ENCODE measurements at places on chromosomes 2 and 18. TPM values are rescaled to one million over a fixed set of nuclear protein-coding genes. Genes with fewer than 3 reads are reported as not detected.

DNA sequence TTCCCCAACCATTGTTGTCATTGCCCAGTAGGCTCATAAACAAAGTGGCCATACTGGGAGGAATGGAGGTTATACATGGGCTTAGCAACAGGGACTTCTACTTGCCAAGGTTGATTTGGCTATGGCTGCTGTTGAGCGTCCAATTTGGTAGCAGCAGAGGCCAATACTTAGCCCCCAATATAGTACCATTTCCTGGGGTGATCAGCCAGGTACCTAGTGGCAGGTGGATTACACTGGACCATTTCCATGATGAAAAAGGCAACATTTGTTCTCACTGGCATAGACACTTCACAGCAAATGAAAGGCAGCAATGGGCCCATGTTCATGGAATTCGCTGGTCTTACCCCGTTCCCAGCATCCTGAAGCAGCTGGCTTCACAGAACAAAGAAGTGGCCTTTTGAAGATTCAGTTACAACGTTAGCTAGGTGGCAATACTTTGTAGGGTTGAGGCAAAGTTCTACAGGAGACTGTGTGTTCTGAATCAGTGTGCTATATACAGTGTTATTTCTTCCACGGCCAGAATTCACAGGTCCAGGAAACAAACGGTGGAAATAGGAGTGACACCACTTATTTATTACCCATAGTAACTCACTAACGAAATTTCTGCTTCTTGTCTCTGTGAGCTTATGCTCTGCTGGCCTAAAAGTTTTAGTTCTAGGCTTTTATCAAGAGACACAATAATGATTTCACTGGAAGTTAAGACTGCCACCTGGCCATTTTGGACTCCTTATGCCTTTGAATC lies 37.5 kb downstream of the FBXO11 start:
- peaks cover 27% of the 10 kb centered on the region for H3K4me1 ChIP-seq
- H3K36me3 ChIP-seq = peaks cover 11% of the 10 kb centered on the region
- DNase-seq = no peak

DNA sequence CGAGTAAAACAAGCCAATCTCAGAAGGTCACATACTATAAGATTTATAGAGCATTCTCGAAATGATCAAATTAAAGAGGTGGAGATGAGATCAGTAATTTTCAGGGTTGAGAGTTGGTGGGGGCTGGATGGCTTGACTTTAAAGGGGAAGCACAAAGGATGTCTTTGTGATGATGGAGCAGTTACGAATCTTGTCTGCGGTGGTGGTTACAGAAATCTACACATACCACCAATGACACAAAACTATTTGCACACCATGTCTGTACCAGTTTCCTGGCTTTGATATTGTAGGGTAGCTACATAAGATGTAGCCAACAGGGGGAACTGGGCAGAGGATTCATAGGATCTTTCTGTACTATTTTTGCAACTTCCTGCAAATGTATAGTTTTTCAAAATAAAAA lies 190.6 kb upstream of the SMIM21 start:
- no peak overlapping the region for H3K27ac ChIP-seq
- no peak overlapping the region for H3K4me3 ChIP-seq
- DNase-seq = no peak
- peaks cover 5% of the 10 kb centered on the region for H3K36me3 ChIP-seq

DNA sequence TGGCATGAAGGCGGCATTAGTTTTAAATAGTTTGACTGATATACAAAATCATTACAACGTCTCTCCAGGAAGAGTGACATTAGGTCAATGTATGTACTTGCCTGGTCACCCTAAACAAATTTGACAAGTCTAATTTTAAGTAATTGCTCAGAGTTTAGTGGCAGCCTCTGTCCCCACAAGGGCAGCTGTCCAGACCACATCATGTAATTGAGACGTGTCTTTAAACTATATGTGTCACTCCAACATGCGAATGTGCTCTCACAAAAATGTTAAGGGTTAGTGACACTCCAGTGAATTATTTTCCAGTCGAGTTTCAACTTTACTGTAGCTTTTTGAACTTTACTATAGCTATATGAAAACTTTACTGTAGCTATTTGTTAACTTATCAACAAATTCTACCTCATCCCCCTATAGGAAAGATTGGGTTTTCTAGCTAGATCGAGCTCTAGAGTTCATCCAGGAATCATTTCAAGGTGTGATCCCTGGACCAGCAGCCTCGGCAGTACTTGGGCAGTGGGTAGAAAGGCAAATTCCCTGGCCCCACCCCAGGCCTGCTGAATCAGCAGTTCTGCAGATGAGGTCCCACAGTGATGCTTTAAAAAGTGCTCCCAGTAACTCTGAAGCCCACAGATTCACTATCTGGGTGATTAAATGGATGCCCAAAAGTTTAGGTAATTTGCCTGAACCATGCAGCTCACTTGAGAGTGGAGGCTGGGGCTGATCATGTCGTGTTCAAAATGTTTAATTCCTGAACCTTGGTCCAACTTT lies 66.4 kb upstream of the POU3F3 start:
- H3K4me3 ChIP-seq = no peak overlapping the region
- peaks cover 10% of the 10 kb centered on the region for H3K4me1 ChIP-seq
- H3K27ac ChIP-seq = no peak overlapping the region
- DNase-seq = no peak

GRCh38 chr18:74081966-74082741 lies 65.5 kb downstream of the FBXO15 start:
- peak; percentile 68 for DNase-seq
- no peak overlapping the region for H3K4me3 ChIP-seq
- H3K4me1 ChIP-seq = peaks cover 2% of the 10 kb centered on the region
- no peaks in the 10 kb centered on the region for H3K36me3 ChIP-seq
- H3K27me3 ChIP-seq = peaks cover 2% of the 10 kb centered on the region
- no peak overlapping the region for H3K27ac ChIP-seq

- no peak overlapping the region for H3K27ac ChIP-seq
- H3K4me1 ChIP-seq = peaks cover 7% of the 10 kb centered on the region
- peaks cover 10% of the 10 kb centered on the region for H3K36me3 ChIP-seq
- no peak overlapping the region for H3K4me3 ChIP-seq
Observed at GRCh38 chr2:24164416-24164973, 10.4 kb upstream of the FAM228A start.

DNA sequence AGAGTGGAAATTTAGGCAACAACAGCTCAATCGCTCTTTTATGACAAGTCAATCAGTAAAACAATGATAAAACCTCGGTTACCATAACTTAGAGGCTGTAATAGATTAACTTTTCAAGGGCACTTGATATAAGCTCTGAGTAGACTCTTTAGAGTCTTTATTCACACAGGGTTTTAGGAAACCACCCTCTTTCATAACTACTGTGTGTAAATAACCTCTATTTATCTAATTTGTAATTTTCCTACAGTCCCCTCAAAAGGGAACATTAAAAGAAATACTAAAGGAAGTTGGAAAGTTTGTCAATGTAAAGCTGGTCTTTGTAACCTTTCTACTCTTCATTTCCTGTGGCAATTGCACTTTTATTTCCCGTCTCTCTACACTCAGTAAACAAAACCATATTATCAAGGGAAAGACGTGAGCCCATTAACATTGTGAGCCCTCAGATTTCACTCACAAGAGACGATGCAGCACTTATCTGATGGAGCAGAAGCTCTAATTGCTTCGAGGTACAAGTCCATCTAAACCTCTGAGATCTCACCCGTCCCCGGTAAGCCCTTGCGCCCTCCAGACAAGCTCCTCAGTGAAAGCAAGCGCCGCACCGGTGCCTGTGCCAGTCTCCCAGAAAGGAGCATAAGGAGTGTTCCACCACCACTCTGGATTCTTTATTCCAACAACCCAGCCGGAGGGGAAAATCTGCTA lies 1.1 kb upstream of the HOXD1 start:
- peaks cover 17% of the 10 kb centered on the region for H3K27me3 ChIP-seq
- H3K4me1 ChIP-seq = peaks cover 37% of the 10 kb centered on the region
- peak; percentile 33 for DNase-seq

- H3K27ac ChIP-seq = no peak overlapping the region
- H3K36me3 ChIP-seq = no peaks in the 10 kb centered on the region
- H3K4me1 ChIP-seq = no peaks in the 10 kb centered on the region
- no peak overlapping the region for H3K4me3 ChIP-seq
- H3K27me3 ChIP-seq = no peaks in the 10 kb centered on the region
Observed at GRCh38 chr2:150378686-150379085, 108.8 kb downstream of the RND3 start.

DNA sequence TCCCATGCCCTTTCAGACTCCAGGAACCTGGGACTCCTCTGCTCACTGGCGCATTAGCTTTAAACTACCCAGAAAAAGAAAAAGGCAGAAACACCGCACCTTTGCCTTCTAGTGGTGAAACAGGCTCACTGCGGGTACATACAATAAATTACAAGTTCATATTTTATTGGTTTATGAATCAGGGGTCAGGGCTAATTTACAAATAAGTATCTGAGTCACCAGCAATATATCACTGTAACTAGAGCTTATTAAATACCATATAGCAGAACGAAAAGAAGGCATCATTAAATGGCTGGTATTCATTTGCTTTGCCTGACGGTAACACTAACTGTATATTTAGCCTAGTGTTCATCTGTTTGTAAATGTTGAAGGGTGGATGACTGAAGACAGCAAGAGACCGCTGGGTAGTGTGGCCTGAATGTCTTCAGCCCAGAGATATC lies 26.9 kb upstream of the DTNB start:
- H3K27ac ChIP-seq = no peak overlapping the region
- H3K27me3 ChIP-seq = no peaks in the 10 kb centered on the region
- H3K4me3 ChIP-seq = no peak overlapping the region

The LRATD1 gene
- 37.6 TPM for total RNA-seq

The RBFA gene
- total RNA-seq = 25.6 TPM

DNA sequence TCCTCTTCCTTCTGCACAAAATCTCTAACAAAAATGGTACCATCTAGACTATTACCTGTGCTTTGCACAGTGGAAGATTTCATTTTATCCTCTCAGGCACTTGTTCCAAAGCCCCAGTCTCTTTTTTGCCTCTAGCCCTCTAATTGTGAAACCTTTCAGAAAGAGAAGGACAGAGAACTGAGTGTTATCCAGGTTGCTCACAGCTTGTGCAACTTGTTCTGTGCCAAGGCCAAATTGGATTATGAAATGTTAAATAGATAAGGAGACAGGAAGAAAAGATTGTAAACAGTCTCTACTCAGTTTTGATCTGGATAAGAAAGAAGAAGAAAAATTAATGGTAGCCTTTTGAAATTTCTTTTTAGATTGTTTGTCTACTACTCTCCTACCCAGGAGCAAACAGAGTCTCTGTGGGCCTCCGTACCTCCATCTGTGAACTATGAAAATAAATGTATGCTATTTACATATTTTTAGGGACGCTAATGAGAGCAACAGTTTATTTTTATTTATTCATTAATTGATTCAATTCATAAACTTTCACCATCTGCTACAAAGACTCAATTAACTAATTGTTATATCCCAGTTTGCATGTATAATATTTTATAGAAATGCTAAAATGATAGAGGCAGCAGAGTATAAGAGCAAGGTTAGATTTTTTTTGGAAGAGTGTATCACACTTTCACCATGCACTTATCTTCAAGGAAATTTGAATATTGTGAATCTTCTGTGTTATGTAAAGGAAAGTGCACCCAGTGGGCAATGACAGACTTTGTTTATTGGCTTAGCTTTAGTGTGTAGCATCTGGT lies 339.0 kb upstream of the ETAA1 start:
- no peak overlapping the region for H3K27ac ChIP-seq
- no peaks in the 10 kb centered on the region for H3K4me1 ChIP-seq
- no peaks in the 10 kb centered on the region for H3K36me3 ChIP-seq
- no peaks in the 10 kb centered on the region for H3K27me3 ChIP-seq
- no peak for DNase-seq
- H3K4me3 ChIP-seq = no peak overlapping the region

GRCh38 chr2:240156435-240157146 lies 16.1 kb upstream of the OTOS start:
- no peak for DNase-seq
- no peaks in the 10 kb centered on the region for H3K36me3 ChIP-seq
- H3K4me1 ChIP-seq = no peaks in the 10 kb centered on the region
- H3K4me3 ChIP-seq = no peak overlapping the region
- H3K27me3 ChIP-seq = peaks cover 8% of the 10 kb centered on the region

The VSNL1 gene
- 19.6 TPM for total RNA-seq

GRCh38 chr18:457521-458412 lies 42.7 kb downstream of the COLEC12 start:
- peak overlapping the region; percentile 58 for H3K27ac ChIP-seq
- peaks cover 22% of the 10 kb centered on the region for H3K4me1 ChIP-seq
- H3K27me3 ChIP-seq = peaks cover 4% of the 10 kb centered on the region
- H3K36me3 ChIP-seq = peaks cover 26% of the 10 kb centered on the region
- DNase-seq = no peak

The CRYBA2 gene
- not detected for total RNA-seq

The CSRNP3 gene
- total RNA-seq = 14.6 TPM

DNA sequence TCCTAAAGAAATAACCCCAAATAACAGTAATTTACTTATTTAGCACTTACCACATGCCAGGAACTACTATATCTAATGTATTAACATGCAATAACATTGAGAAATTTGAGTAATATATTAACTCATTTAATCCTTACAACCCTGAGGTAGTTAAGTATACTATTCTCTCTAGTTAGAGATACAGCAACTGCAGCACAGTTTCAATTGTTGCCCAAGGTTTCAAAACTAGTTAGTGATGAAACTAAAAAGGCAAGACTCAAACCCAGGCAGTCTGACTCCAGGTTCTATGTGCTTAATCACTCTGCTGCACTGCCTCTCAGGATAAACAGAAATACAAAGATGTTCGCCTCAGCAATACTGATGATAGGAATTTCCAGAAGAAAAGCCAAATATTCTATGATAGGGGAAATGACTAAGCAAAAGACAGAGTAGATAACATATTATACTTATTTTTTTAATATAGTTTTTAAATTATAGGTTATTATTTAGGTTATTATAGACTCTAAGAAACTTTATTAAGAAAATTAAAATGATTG lies 88.0 kb downstream of the SS18 start:
- H3K36me3 ChIP-seq = no peaks in the 10 kb centered on the region
- DNase-seq = no peak
- no peaks in the 10 kb centered on the region for H3K27me3 ChIP-seq
- no peaks in the 10 kb centered on the region for H3K4me1 ChIP-seq

DNA sequence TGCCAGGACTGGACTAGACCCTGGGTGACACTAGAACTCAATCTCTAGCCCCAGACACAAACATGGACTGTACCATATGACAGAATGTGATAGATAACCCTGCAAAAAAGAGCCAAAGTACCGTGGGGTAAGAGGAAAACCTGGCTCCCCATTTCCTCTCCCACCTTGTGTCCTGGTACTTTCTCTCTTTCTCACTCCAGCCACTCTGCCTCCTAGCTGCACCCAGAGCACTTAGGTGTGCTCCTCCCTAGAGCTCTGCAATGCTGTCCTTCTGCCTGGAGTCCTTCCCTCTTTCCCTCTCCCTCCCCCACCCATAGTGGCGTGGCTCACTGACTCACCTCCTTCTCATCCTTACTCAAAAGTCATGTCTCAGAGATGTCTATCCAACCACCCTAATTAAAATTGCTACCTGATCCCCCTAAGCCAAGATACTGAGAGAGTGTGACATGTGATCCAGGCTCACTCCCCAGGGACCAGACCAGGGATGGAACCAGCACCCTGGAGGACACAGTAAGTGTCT lies 171.3 kb downstream of the LOXHD1 start:
- H3K4me1 ChIP-seq = peaks cover 6% of the 10 kb centered on the region
- H3K27ac ChIP-seq = no peak overlapping the region
- DNase-seq = no peak
- no peaks in the 10 kb centered on the region for H3K36me3 ChIP-seq
- H3K27me3 ChIP-seq = peaks cover 6% of the 10 kb centered on the region
